ENCODE measurements at places on chromosomes 4 and X. TPM values are rescaled to one million over a fixed set of nuclear protein-coding genes. Genes with fewer than 3 reads are reported as not detected.
A peak's percentile ranks its signal among the peaks of the same experiment; 100 is the strongest.

DNA sequence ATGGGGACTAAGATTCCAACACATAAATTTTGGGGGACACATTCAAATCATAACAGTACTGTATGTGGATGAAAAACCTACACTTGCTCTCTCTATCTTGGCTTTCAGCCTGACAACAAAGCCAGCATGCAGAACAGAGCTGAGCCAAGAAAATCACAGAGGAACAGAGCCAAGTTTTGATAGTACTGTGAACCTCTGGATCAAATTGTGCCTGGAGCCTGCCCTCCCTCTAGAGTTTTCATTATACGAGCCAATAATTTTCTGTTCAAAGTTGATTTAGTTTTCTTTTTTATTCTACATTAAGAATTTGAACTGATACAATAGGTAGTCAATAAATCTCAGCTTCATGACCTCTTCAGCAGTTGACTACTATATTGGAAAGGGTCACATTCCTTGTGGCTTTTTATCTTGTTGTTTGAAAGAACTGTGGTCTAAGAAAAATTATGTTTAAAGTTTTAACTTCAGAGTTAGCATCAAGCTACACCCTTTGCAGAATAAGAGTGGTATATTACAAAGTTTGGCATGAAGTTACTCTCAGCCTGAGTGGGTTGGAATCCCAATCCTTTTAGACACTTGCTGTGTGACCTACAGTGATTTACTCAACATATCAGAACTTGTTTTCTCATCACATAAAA, 31.1 kb downstream of the GRID2 start:
- no peaks in the 10 kb centered on the region for H3K36me3 ChIP-seq
- no peak overlapping the region for H3K4me3 ChIP-seq

DNA sequence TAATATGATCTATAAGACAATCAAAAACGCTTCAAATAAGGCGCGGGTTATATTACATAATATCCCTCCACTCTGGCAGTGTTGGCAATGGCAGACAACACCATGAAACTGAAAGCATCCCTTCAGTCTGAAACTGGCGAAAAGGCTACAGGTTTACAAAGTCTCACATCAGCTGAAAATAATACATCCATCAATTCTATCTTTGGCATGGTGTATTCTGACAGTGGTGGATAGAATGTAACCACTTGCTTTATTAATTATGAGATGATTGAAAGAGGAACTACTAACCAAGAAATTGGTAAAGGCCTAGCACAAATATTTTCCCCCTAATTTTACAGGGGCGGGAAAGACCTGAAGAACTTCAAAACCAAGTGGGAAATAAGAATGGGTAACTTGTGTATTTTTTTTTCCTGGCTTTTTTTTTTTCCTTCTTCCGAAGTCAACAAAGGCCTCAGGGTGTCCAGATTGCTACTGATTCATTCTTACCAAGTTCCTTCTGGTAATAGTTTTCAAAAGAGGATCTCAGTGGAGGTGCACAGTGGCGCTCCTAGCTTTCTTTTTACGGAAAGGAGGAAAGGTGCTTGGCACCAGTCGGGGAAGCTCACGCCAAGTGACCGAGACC, 728 bp downstream of the UBA6 start:
- DNase-seq: no peak
- peak overlapping the region; percentile 84 for H3K27ac ChIP-seq
- no peaks in the 10 kb centered on the region for H3K36me3 ChIP-seq
- no peaks in the 10 kb centered on the region for H3K4me1 ChIP-seq
- H3K27me3 ChIP-seq: no peaks in the 10 kb centered on the region

DNA sequence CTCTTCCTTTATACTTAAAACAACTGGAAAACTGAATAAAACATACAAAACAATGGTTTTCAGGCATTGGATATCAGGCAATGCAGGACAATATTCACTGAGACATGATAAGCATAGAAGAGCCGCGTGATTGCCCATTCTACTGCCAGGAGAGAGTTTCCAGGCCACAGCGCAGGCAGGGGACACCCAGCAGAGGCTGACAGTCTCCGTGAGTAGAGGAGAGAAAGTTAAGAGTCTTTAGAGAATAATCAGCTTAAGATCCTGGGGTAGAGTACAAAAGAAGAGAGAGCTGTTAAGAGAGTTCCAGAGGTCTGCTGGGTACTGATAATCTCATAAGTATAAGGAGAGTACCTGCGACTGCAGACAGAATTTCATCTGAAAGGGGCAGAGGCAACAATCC, 18.4 kb upstream of the FRAS1 start:
- no peak overlapping the region for H3K27ac ChIP-seq
- H3K27me3 ChIP-seq: no peaks in the 10 kb centered on the region
- DNase-seq: no peak
- H3K4me3 ChIP-seq: no peak overlapping the region

- no peak for DNase-seq
- no peaks in the 10 kb centered on the region for H3K4me1 ChIP-seq
- H3K27ac ChIP-seq: no peak overlapping the region
Measured at GRCh38 chrX:122850326-122850725, 333.8 kb upstream of the GRIA3 start.

- H3K4me1 ChIP-seq: no peaks in the 10 kb centered on the region
- H3K36me3 ChIP-seq: no peaks in the 10 kb centered on the region
- H3K4me3 ChIP-seq: no peak overlapping the region
- no peaks in the 10 kb centered on the region for H3K27me3 ChIP-seq
- no peak overlapping the region for H3K27ac ChIP-seq
Measured at GRCh38 chr4:104022226-104022625, 302.4 kb upstream of the TACR3 start.

- no peaks in the 10 kb centered on the region for H3K36me3 ChIP-seq
- H3K27me3 ChIP-seq: no peaks in the 10 kb centered on the region
- no peak overlapping the region for H3K27ac ChIP-seq
- no peak overlapping the region for H3K4me3 ChIP-seq
- DNase-seq: no peak
Measured at GRCh38 chr4:142801966-142802365, 44.1 kb downstream of the INPP4B start.

DNA sequence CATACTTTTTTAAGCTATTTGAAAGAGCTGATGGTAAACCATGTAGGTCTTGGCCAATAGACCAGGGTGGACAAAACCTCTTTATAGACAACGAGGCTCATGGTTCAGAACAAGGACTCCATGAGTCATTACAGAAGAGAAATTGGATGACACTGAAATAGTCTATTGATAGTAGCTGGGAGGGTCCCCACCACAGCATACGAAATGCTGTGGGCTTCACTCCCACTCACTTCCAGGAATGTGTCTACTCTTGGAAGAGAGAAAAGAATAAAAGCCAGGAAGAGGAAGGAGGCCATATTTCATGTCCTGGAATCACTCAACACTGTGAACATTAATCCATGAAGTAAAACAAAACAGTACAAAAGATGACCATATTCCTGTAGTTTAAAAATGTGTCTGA, 82.3 kb upstream of the MXRA5 start:
- H3K27me3 ChIP-seq: no peaks in the 10 kb centered on the region
- H3K4me1 ChIP-seq: no peaks in the 10 kb centered on the region
- H3K27ac ChIP-seq: no peak overlapping the region
- H3K4me3 ChIP-seq: no peak overlapping the region
- DNase-seq: no peak

DNA sequence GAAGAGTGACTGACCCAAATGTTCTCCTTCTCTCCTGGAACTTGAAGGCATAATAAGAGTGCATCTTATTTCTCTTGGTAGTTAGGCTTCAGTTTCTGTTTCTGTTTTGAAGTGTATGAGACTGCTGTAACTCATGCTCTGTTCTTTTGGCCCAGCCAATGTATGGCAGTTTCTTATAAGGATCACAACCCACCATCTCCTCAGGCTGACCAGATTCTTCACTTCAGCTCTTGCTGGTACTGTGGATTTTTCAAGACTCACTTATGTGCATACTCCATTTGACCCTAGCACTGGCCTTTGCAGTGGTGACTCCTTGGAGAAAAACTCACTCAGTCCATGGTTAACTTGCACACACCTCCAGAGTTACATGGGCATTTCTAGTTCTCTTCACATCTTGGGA, 9.6 kb upstream of the YTHDC1 start:
- no peaks in the 10 kb centered on the region for H3K27me3 ChIP-seq
- DNase-seq: no peak
- H3K4me1 ChIP-seq: peaks cover 15% of the 10 kb centered on the region
- no peak overlapping the region for H3K27ac ChIP-seq
- H3K36me3 ChIP-seq: no peaks in the 10 kb centered on the region

Gene FGF13
- 16.6 TPM for total RNA-seq

DNA sequence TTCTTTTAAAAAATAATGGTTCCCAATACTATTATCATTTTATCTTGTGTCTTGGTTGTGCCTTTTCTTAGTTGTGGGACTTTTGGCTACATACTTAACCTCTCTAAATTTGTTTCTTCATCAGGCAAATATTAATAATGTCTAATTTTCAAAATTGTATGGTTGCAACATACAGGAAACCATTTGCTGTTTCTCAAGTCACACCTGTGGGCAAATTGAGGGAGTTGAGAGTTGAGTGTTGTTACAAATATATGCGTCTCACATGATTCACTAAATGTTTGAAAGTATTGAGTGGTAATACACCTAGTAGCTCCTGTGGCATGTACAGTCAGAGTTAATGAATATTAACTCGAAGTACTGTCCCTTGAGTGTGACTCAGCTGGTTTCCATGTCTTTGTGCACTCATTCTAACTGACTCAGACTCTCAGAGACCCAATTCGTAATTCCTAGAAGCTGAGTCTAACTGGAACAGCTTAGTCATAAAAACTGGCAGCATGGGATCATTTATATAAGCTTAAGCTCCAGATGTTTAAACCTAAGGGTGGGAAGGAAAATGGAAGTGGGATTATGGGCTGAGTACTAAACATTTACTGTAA, 802.4 kb downstream of the TRIML1 start:
- H3K4me3 ChIP-seq: no peak overlapping the region
- H3K36me3 ChIP-seq: no peaks in the 10 kb centered on the region
- no peaks in the 10 kb centered on the region for H3K4me1 ChIP-seq
- no peak for DNase-seq

Gene CXorf51A
- not detected for total RNA-seq

DNA sequence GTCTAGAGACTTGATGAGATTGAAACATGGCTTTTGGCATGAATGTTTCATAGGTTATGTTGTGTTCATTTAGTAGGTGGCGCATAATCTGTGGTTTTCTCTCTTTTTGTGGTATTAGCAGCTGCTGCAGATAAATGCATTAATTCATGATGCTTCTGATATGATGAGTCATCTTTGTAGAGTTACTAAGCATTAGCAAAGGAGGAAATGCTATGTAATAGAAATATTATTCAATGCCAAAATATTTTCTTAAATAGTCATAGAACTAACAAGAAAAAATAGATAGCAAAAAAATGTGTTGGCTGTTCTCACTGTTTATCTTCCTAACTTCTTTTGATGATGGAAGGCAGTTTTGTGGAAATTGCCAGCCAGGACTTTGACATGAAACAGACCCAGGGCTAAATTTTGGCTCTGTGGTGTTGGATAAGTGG, 3.6 kb downstream of the ZXDB start:
- DNase-seq: no peak
- no peaks in the 10 kb centered on the region for H3K36me3 ChIP-seq
- no peaks in the 10 kb centered on the region for H3K4me1 ChIP-seq
- no peak overlapping the region for H3K4me3 ChIP-seq
- H3K27me3 ChIP-seq: no peaks in the 10 kb centered on the region
- no peak overlapping the region for H3K27ac ChIP-seq

GRCh38 chr4:154634058-154634457, 21.6 kb upstream of the FGG start:
- DNase-seq: no peak
- no peaks in the 10 kb centered on the region for H3K36me3 ChIP-seq
- H3K4me3 ChIP-seq: no peak overlapping the region
- no peaks in the 10 kb centered on the region for H3K4me1 ChIP-seq
- no peaks in the 10 kb centered on the region for H3K27me3 ChIP-seq

- H3K27me3 ChIP-seq: no peaks in the 10 kb centered on the region
- H3K4me1 ChIP-seq: no peaks in the 10 kb centered on the region
- no peaks in the 10 kb centered on the region for H3K36me3 ChIP-seq
- peak overlapping the region; percentile 21 for H3K27ac ChIP-seq
Measured at GRCh38 chr4:76579596-76580375, 144.8 kb downstream of the SHROOM3 start.

Gene PPP1R2C
- total RNA-seq: not detected

DNA sequence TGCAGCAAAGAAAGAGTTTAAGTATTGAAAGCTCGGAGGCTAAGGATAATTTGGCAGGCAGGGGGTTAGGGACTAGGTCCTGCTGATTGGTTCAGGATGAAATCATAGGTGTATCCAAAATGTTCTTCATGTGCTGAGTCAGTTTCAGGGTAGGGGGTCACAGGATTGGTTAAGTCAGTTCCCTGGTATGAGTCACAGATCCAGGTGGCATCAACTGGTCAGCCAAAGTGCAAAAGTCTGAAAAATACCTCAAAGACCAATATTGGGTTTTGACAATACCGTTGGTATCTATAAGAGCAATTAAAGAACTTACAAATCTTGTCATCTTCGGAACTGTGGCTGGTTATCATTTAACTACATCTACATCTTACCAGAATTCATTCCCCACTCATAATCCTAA, 25.6 kb upstream of the PRDM8 start:
- DNase-seq: no peak
- no peaks in the 10 kb centered on the region for H3K36me3 ChIP-seq
- H3K27me3 ChIP-seq: no peaks in the 10 kb centered on the region
- no peak overlapping the region for H3K27ac ChIP-seq
- no peak overlapping the region for H3K4me3 ChIP-seq
- H3K4me1 ChIP-seq: no peaks in the 10 kb centered on the region

Gene XAGE1A
- total RNA-seq: not detected

Gene GRID2
- 0.19 TPM for total RNA-seq

Gene FABP2
- not detected for total RNA-seq

All from kidney (tissue), 22 donors.